ENCODE measurements at places on chromosomes 13 and 19.

DNA sequence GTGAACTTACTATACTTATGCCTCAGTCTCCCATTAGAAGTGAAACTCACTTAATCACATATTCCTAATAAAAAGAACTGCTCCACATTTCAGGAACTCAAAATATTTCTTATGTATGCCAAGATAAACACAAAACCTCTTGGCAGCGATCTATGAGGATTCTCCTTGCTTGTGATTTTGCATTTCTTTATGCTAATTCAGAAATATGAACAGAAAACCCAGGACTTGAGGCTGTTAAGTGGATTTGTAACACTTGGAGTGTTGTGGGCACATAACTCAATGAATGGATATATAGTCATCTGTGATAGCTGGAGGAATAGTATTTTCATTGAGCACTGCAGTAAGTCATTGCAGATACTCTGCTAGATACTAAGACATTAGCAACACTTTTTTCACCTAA is 5.6 kb upstream of the KATNAL1 start:
- no peaks in the 10 kb centered on the region for H3K27me3 ChIP-seq
- H3K4me1 ChIP-seq, result 0 out of 2 replicates have a peak, but pooled peaks cover 4% of the 10 kb centered on the region
- no peak for DNase-seq
- no peaks in the 10 kb centered on the region for H3K36me3 ChIP-seq
- H3K27ac ChIP-seq, result no peak overlapping the region

DNA sequence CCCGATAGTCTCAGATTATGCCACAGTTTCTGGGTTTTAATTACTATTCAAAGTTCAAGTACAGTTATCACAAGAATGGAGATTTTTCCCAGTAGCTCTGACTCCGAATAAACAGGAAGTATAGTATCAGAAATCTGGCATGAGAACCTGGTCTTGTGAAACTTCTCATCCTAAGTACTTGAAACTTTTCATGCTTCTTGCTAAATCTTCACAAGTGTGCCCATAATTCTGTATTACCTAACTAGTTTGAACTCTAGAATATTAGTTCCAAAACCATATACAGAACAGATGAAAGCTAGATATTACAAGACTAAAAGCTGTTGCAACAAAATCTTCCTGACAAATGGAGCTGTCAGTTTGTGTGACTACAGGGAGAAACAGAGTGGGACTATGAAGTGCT is 70.5 kb upstream of the CSNK1A1L start:
- no peaks in the 10 kb centered on the region for H3K27me3 ChIP-seq
- H3K4me3 ChIP-seq, result no peak overlapping the region
- H3K4me1 ChIP-seq, result no peaks in the 10 kb centered on the region
- H3K27ac ChIP-seq, result no peak overlapping the region

- H3K27ac ChIP-seq, result no peak overlapping the region
- H3K4me1 ChIP-seq, result peaks cover 22% of the 10 kb centered on the region
- H3K4me3 ChIP-seq, result no peak overlapping the region
- DNase-seq, result no peak
- H3K27me3 ChIP-seq, result no peaks in the 10 kb centered on the region
Observed at GRCh38 chr13:24275041-24275440, 34.3 kb upstream of the C1QTNF9 start.

DNA sequence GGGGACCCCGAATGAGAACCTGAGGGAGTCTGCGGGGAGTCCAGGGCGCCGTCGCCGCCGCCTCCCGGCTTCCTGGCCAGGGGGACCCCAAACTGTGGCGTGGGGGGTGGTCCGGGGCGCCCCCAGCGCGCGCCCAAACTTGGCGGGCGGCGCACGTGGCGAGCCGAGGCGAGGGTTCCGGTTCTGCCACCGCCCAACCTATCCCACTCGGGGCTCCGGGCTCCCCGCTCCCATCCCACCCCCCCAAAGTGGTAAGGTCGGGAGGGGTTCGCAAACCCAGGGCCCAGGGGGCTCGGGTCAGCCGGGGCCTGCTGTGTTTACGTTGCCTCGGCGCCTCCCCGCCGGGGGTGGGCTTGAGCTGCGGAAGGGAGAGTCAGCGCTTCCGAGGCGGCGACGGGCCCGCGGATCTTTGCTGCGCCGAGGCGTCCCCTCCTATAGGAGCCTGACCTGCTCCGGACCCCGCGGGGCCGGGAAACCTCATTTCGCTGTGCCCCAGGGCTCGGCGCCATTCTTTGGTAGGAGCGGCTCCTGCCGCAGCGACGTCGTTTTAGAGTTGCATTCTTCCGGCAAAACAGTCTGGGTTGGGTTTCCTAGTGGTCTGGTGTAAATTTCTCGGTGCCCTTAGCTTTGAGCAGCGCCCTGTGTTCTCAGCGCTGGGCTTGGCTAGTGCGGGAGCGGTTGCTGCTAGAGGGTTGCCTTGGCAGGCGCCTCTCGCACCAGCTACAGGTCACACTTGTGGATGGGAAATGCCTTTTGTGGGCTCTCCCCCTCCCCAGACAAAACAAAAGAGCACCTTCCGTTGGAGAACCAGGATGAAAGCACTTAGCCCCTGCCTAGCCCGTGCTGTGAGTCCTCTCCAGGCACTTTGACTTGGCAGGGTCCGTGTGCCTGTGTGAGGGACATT is 1.2 kb downstream of the DAZAP1 start:
- H3K27ac ChIP-seq, result peak overlapping the region; percentile 87
- DNase-seq, result peak; percentile 38
- peak overlapping the region; percentile 84 for H3K4me3 ChIP-seq
- H3K27me3 ChIP-seq, result no peaks in the 10 kb centered on the region
- peaks cover 1% of the 10 kb centered on the region for H3K36me3 ChIP-seq
- H3K4me1 ChIP-seq, result peaks cover 15% of the 10 kb centered on the region

DNA sequence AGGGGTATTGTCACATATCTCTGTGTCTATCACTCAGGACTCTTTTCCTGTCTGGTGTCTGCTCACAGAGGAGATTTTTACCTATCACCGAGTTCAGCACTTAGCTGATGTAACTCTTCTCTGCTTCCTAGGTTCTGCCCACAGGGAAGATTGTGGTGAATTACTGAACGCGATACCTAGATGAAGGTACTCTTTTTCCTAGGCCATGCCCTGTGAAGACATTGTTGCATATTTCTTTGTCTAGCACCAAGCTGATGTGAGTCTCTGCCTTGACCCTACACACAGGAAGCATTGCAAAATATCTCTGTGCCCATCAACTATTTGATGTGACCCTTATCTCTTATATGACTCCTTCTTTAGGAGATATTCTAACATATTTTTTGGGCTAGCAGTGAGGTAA is 72.1 kb upstream of the ZNF43 start:
- no peak overlapping the region for H3K4me3 ChIP-seq
- H3K4me1 ChIP-seq, result no peaks in the 10 kb centered on the region
- no peak for DNase-seq
- no peaks in the 10 kb centered on the region for H3K36me3 ChIP-seq
- no peak overlapping the region for H3K27ac ChIP-seq

DNA sequence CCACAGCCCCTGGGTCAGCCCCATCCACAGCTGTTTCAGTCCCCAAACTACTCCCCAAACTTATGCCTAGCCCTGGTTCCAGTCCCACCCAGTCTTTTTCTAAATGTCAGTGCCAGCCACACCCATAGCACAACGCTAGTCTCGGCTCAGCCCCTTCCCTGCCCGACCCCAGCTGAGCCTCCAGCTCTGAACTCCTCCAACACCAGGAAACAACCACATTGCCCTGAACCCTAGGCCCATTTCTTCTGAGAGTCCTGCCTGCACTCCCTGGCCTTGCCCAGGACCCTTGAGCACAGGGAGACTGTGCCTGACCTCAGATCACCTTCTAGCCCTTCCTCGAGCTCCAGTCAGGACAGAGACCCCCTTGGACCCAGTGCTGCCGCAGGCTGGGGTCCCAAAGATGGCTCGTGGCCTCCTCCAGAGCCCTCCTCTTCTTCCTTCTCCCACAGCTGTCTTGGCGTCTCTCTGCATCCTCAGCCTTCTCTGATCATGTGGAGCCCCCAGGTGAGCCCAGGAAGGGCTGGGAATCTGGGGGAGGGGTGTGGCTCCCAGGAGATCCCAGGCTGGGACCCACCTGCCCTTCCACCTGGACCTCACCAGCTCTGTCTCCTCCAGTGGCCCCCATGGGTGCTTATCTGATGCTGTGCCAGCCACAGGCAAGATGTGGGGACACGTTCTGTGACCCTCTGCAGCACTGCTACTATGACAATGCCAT is 33.0 kb upstream of the IGFL1 start:
- no peaks in the 10 kb centered on the region for H3K36me3 ChIP-seq
- H3K27ac ChIP-seq, result peak overlapping the region; percentile 34
- peaks cover 30% of the 10 kb centered on the region for H3K4me1 ChIP-seq
- DNase-seq, result no peak
- no peak overlapping the region for H3K4me3 ChIP-seq

GRCh38 chr19:46967578-46968032 is 52.0 kb upstream of the NPAS1 start:
- peaks cover 5% of the 10 kb centered on the region for H3K36me3 ChIP-seq
- no peaks in the 10 kb centered on the region for H3K27me3 ChIP-seq
- no peaks in the 10 kb centered on the region for H3K4me1 ChIP-seq
- no peak for DNase-seq
- H3K27ac ChIP-seq, result no peak overlapping the region

- no peak overlapping the region for H3K27ac ChIP-seq
- DNase-seq, result no peak
- H3K4me1 ChIP-seq, result no peaks in the 10 kb centered on the region
- no peaks in the 10 kb centered on the region for H3K36me3 ChIP-seq
Observed at GRCh38 chr19:6678690-6679109, 8.7 kb upstream of the TNFSF14 start.

DNA sequence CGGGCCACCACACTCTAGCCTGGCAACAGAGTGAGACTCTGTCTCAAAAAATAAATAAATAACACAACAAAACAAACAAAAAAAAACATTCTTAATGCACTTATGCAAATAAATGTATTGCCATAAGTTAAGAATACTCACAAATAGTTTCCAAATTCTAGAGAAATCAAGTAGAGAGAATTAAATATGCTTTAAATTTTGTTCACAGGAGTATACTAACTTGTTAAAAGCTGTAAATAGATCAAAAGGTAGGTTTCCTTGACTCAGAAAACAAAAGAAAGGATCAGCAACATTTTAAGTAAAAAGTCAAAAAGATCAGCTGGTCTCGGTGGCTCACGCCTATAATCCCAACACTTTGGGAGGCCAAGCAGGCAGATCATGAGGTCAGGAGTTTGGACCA is 50.5 kb upstream of the ZNF429 start:
- H3K27me3 ChIP-seq, result no peaks in the 10 kb centered on the region
- H3K36me3 ChIP-seq, result no peaks in the 10 kb centered on the region
- no peaks in the 10 kb centered on the region for H3K4me1 ChIP-seq
- H3K27ac ChIP-seq, result no peak overlapping the region
- H3K4me3 ChIP-seq, result no peak overlapping the region

DNA sequence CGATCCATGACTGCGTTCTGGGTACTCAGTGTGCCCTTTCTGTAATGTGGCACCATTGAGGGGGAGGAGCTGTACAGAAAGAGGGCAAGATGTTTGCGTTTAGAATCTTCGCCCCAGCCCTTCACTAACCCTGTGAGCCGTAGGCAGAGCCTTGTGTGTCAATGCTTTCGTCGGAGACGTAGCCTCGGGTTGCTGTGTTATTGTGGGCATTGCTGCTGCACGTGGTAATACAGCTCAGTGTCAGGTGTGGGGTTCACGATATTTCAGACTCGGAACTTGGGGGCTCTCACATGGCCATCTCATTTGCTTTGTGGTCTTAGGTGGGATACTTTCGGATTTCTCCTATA is 6.1 kb downstream of the RPS9 start:
- H3K4me1 ChIP-seq, result peaks cover 93% of the 10 kb centered on the region
- H3K27me3 ChIP-seq, result no peaks in the 10 kb centered on the region
- H3K4me3 ChIP-seq, result no peak overlapping the region
- DNase-seq, result no peak
- no peak overlapping the region for H3K27ac ChIP-seq

- H3K4me3 ChIP-seq, result peak overlapping the region; percentile 84
- H3K36me3 ChIP-seq, result no peaks in the 10 kb centered on the region
- peaks cover 20% of the 10 kb centered on the region for H3K4me1 ChIP-seq
Observed at GRCh38 chr19:4908781-4909155, 533 bp upstream of the UHRF1 start.

- H3K27ac ChIP-seq, result no peak overlapping the region
- 0 out of 2 replicates have a peak, but pooled peaks cover 6% of the 10 kb centered on the region for H3K4me1 ChIP-seq
- no peak overlapping the region for H3K4me3 ChIP-seq
- H3K27me3 ChIP-seq, result no peaks in the 10 kb centered on the region
- peaks cover 2% of the 10 kb centered on the region for H3K36me3 ChIP-seq
Observed at GRCh38 chr19:15197275-15197941, 3.4 kb downstream of the NOTCH3 start.

GRCh38 chr13:27258637-27259386 is 7.5 kb downstream of the RPL21 start:
- no peak for DNase-seq
- peaks cover 3% of the 10 kb centered on the region for H3K36me3 ChIP-seq
- H3K4me3 ChIP-seq, result no peak overlapping the region
- H3K4me1 ChIP-seq, result no peaks in the 10 kb centered on the region

GRCh38 chr13:85663856-85664255 is 135.4 kb downstream of the SLITRK6 start:
- no peak overlapping the region for H3K27ac ChIP-seq
- H3K4me1 ChIP-seq, result no peaks in the 10 kb centered on the region
- no peak for DNase-seq
